ENCODE measurements at places on chromosomes 1 and 21. TPM values are rescaled to one million over a fixed set of nuclear protein-coding genes. Genes with fewer than 3 reads are reported as not detected.

Gene RGS16
- total RNA-seq, result 0.54 TPM

Gene PLEKHG5
- total RNA-seq, result 11.7 TPM

Gene TRNP1
- 0.19 TPM for total RNA-seq

Gene GBP6
- total RNA-seq, result not detected

Gene B4GALT2
- 1.9 TPM for total RNA-seq

Gene DESI2
- 17.6 TPM for total RNA-seq

Gene HLX
- 1.9 TPM for total RNA-seq

Measured in naive thymus-derived CD4-positive, alpha-beta T cell (primary cell).